ENCODE measurements at places on chromosomes 11 and 22.

GRCh38 chr22:45722006-45722405 is 50.4 kb downstream of the ATXN10 start:
- no peak for DNase-seq

- DNase-seq, result no peak
These were observed 5.5 kb upstream of the IL10RA start for GRCh38 chr11:117980720-117981119.

DNA sequence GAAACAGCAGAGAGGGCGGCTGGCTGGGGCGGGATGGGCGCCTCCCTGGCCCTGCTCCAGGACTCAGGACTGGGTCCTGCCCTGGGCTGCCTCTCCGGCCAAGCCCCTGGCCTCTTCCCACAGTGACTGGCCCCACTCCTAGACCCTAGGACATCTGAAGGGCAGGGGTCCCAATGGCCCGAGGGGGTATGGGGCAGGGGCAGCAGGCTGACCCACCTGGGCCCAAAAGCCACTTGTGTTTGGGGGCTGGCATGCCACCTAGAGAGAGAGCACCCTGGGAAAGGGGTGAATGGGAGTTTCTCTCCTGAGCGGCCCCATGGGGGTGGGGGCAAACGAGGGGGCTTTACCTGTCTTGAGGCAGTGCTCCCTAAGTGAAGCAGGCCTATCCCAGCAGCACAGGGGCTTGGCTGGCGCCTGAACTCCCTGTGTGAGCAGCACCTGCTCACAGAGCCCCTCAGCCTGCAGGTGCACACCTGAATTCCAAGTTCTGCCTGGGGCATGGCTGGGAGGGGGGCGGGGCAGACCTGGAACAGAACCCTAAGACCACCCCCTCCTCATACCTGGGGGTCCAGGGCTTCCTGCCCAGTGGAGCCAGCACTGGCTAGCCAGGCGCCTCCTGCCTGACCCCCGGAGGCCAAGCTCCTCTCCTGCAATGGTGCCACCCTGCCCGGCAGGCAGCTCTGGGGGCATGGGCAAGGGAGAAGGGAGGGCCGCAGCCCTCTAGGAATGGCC is 16.9 kb downstream of the DUSP8 start:
- DNase-seq, result no peak

DNA sequence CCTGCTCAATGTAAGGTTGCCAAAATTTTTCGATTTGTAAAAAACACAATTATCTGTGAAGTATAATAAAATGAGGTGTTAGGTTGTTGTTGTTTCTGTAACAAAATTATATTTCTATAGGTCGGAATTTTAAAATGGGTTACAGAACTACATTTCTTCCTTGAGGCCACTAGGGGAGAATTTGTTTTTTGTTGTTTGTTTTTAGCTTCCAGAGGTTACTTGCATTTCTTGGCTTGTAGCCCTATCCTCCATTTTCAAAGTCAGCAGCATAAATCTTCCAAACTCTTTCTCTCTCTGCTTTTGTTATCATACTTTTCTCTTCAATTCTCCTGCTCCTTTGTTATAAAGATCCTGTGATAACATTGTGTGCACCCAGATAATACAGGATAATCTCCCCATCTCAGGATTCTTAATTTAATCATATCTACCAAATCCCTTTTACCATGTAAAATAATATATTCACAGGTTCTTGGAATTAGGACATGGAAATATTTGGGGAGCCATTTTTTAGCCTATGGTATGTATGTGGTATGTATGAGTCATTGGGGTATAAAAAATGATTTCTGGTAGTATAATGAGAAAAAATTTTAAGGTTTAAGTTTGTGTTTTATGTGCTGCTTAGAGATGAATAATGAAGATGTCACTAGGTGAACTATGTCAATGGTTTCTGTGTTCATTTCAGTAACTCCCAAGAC is 9.4 kb upstream of the PATL1 start:
- DNase-seq, result no peak

DNA sequence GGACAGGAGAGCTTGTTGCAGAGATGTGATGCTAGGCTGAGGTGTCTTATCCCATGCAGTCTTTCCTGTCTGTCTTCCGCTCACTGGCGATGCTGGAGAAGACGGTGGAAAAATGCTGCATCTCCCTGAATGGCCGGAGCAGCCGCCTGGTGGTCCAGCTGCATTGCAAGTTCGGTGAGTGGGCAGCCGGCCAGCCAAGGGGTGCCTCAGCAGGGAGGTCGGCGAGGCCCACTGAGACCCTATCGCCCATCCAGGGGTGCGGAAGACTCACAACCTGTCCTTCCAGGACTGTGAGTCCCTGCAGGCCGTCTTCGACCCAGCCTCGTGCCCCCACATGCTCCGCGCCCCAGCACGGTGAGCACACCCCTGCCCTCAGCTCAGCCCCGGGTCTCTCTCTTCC is 1.7 kb downstream of the RAD9A start:
- DNase-seq, result no peak

- no peak for DNase-seq
These were observed 8.3 kb upstream of the DCHS1 start for GRCh38 chr11:6663794-6664469.

- no peak for DNase-seq
These were observed 234.9 kb upstream of the CADM1 start for GRCh38 chr11:115739146-115739545.

DNA sequence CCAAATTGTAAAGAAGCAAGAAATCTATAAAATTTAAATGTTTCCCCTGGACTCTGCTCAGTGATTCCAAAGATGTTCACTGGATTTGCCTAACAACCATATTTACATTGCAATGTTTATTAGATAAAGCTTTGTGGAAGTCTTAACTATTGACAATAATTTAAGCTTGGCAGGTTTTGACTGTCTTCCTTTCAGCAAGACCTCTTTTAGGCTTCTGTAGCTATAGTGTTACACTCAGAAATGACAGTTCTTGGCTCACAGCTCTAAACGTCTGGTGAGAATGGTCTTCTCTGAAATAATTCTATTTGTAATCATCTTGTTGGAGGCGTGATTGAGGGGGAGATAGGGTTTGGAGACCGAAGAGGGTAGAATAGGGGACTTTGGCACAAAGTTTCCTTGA is 44.8 kb upstream of the CRTAM start:
- DNase-seq, result no peak
